ENCODE measurements at places on chromosomes 3 and 15.

GRCh38 chr15:22232675-22233074 lies 152.3 kb downstream of the OR4M2 start:
- DNase-seq, result no peak

DNA sequence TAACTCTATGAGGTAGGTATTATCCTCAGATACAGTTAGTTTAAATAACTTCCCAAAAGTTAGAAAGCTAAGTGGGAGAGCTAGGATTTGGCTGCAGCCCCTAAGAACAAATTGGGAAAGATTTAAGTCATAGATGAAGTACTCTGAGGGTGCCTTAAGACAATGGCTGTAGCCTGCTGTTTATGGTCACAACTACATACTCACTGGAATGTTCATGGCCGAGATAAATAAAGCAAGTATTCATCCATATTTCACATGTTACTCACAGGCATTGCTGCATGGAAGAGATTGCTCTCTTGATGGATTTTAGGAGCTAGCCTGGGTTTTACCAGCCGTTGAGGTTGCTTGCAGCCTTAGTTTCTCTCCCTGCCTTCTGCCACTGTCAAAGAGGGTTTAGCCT lies 145.0 kb downstream of the CMSS1 start:
- no peak for DNase-seq

DNA sequence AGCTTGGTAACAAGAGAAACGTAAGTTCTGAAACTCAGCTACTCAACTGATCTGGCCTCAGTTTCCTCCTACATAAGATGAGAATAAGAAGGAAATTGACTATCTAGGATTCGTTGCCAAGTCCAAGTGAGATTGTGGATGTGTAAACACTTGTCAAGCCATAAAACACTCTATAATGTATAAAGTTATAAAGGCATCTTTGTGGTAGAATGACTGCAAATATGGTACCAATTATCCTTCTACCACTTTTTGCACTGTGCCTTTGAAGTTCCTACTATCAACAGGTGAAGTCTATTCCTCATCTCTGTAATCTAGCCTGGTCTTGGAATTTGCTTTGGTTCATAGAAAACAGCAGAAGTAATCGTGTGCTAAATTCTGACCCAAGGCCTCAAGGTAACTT lies 138.2 kb downstream of the GADL1 start:
- DNase-seq, result no peak

- DNase-seq, result no peak
Measured at GRCh38 chr3:107224026-107224596, 153.1 kb upstream of the CCDC54 start.

DNA sequence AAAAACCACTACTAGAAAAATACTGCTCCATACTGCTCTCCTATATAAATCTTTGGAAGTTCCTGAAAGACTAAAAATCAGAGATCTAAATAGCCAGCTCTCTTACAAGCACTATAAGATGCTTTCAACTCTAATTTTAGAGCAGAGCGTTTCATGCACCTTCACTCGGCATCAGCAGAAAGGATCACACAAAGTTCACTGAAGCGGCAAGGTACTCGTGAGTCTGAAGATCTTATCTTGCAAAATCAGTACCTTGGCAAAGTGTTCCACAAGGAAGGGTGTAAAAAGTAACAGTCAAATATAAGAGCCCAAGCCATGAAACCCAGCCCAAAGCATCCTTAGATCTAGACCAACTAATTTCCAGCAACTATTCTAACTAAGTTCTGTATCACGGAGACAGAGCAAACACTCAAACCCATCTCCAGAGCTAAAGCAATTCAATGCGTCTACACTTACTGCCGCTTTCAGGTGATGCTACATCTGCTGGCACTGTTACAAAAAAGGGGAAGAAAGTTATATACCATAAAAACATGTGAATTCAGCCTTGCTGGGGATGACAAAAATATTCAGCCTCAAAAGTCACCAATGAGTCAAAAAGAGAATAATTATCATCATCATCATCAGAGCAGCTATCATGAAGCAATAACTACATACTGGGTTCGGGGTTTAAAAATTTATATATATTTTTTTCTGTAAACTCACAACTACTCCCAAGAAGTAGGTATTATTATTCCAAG lies 16.3 kb downstream of the VPS39 start:
- no peak for DNase-seq

GRCh38 chr3:44942202-44942921 lies 33.6 kb downstream of the ZDHHC3 start:
- DNase-seq, result no peak

GRCh38 chr3:157093096-157093495 lies 66.9 kb downstream of the CCNL1 start:
- DNase-seq, result no peak

GRCh38 chr15:92034227-92034626 lies 180.7 kb downstream of the SLCO3A1 start:
- no peak for DNase-seq

DNA sequence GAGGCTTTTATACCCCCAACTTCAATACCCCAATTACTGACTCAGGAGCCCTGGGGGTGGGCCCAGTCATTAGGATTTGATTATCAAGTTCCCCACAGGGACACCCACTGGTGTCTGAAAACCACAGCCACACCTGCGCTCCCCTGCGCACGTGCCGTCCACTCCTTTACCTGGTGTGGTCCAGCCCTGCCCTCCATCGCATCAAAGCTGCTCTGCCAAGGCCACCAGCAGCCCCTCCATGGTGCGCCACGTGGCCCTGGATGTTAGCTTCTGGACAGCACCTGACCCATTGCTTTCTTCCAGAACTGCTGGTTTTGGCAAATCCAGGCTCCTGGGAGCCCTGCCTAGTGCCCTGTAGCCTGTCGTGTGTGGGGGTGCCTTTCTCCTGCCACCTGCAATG lies 136.3 kb downstream of the NSMCE3 start:
- no peak for DNase-seq

DNA sequence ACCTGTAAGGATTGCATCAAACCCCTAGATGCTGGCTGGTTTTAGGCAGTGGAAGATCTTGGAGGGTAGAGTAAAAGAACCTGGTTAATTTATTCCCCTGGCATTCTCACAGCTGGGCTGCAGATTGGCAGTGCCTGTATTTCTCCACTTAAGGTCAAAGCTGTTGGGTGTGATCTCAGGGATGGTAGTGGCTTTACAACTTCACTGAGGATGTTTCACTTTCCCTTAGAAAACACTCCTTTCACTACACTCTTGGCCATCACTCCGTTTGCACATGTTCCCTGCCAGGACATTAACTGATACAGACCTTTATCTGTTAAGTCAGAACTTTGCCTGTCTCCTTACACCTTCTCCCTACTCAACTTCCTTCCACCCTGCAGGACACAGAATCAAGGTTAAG lies 779.1 kb upstream of the SEMA6D start:
- DNase-seq, result no peak

GRCh38 chr3:126134219-126134975 lies 46.0 kb downstream of the ALDH1L1 start:
- peak; percentile 15 for DNase-seq

GRCh38 chr3:193884027-193884426 lies 251.9 kb upstream of the HES1 start:
- no peak for DNase-seq

- peak; percentile 21 for DNase-seq
Measured at GRCh38 chr15:95024351-95024750, 793.0 kb downstream of the MCTP2 start.

DNA sequence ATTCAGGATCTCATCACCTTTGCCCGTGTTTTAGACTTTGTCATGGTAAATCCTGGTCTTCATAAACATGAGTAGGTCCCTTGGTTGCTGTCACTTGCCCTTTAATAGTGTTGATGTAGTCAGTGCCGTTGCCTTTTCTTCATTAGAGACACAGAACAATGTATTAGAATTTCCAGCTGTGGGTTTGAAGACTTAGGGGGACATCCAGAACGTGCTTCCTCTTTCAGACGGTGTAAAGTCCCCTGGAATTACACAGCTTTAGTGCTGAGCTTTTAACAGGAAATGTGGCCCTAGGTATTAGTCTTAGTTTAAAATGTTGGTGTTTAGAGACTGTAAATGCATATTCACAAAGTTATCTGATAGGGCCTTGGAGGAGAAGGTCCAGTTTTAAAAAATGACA lies 8.8 kb upstream of the LRCH3 start:
- no peak for DNase-seq

DNA sequence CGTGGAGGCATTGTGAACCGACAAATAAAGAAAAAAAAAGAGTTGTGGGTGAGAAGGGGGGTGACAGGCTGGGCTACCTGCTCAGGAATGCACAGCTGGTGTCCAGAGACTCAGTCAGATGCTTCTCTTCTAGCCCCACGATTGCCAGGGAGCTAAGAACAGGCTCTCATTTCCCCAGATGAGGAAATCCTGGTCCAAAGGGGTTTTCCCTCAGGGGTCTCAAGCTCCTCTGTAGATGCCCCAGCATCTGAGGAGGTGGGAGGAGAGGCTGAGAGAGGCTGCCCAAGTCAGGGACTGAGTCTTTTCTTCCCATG lies 35.5 kb downstream of the BNC1 start:
- DNase-seq, result no peak

DNA sequence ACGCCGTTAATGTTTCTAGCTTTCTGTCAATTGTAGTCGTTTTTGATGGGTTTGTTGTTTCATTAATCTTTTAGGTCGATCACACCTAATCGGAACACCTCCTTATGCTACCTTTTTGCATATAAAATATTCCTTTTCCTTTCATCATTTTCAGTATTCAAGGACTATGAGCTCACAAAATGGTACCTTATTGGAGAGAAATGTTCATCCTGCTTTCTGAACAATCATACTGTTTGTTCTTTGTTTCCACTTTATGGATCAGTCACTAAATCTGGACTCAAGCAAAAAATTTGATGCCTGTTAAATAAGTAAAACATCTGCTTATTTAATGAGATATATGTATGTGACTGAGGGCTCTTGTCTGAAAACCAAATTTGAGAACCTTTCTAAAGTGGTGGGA lies 1.1 kb downstream of the KIF15 start:
- no peak for DNase-seq

DNA sequence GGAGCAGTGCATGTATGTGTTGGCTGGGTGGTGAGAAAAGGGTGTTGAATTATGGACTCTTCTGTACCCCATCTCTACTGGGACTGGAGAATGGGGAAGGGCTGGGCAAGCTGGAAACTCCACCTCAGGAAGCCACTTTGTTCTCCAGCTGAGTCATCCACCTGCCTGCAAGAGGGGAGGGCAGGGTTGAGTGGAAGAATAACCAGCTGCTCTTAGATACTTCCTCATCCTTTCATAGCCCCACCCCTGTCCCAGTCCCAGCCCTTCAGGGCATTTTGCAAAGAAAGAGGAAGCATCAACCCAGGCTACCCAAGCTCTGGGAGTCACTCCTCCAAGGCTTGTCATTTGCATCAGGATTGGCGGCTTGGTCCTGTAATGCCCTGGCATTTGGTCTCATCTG lies 33.1 kb downstream of the RAB11A start:
- no peak for DNase-seq

DNA sequence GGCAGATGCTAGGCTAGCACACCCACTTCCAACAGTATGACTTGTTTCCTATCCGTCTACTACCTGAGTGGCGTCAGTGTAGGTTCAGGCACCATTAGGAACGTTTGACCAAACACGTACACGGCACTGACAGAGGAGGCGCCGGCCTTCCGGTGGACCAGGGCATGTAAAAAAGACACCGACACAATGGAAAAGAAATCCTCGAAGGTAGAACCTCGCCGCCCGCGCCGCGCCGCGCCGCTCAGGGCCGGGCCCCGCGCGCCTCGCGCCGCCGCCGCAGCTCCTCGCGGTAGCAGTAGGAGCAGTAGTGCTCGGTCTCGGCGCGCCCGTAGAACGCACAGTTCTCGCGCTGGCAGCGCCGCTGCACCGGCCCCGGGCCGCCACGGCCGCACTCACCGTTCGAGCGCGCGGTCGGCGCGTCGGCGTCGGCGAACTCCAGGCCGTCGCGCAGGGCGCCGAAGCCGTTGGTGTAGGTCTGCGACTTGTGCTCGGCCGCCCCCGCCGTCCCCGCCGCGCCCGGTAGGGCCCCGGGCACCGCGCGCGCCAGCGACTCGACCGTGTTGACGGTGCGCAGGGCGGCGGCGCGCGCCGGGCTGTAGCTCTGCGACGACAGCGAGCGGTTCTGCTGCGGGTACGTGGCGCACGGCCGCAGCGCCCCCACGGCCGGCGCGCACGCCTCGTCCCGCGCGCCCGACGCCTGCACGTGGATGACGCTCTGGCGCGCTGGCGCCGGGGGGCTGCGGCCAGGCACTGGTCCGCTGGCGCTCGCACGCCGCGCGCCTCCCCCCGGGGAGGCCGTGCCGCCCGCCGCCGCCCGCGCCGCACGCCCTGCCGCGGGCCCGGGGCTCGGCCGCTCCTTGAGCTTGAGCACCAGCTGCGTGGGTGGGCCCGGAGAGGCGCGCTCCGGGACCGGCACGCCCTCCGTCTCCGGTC lies 156.7 kb downstream of the KLF13 start:
- DNase-seq, result no peak

GRCh38 chr15:77497942-77498361 lies 77.3 kb downstream of the HMG20A start:
- no peak for DNase-seq

DNA sequence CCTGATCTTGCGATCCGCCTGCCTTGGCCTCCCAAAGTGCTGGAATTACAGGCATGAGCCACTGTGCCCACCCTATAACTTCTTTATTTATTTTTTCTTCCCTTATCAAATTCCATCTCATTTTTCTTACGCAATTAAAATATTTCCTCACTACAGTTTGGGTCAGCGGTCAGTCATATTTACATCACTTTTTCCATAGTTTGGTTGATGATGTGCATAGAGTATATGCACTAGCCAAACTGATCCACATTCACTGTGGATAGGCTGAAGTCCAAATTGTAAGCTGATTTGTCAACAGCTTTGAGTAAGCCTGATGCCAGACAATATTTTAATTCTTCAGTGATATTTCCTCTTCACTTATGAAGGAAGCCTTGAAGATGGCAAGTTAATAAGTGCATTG lies 256.3 kb downstream of the TIGIT start:
- no peak for DNase-seq

GRCh38 chr15:74434263-74435136 lies 742 bp upstream of the SEMA7A start:
- no peak for DNase-seq

DNA sequence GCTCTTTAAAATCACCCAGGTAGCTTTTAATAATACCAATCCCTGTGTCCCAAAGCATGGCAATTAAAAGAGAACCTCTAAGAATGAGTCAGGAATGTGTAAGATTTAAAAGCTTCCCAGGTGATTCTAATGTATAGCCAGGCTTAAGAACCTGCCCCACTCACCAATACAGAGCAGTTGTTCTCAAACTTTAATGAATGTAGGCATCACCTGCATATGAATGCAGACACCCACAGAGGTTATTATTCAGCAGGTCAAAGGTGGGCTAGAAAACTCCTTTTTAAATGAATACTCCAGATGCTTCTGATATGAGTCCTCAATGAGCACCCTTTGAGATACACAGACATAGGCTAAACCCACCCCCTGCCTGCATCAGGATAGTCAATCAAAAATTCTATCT lies 298.1 kb upstream of the KCNMB2 start:
- no peak for DNase-seq

- peak; percentile 52 for DNase-seq
Measured at GRCh38 chr15:92586383-92586942, 69.1 kb downstream of the FAM174B start.

DNA sequence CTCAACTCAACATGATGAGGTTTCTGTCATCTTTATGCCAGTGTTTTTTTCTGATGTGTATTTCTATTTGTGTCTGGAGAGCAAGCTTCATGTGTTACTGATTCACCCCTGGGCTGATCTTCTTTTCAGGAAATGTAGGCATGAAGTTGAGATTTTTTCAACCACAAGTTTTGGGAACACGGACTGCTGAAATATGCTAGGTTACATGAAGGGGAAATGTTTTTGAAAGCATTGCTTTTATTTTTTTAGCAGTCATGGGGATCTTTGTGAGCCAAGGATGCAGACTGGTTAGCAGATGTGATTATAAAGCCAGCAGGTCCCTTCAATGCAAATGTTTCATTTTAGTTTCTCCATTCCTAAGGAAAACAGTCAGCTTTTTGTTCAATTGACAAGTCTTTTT lies 219.3 kb upstream of the COL8A1 start:
- peak; percentile 52 for DNase-seq
